GM04504 (cell line): ENCODE measurements at places on chromosomes 2 and 18.

DNA sequence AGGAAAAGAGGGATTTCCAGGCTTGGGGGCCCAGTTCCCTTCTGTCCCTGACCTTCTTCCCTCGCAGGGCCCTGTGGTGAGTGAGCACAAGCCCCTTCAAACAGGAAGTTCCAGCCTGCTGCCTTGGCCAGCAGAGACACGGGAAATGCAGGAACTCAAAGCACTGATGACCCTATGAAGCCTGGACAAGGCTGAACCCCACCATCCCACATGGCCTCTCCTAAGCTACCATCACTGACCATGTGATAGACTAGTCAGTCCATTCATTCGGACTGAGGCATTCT lies 196.4 kb downstream of the TNS1 start:
- DNase-seq = no peak

GRCh38 chr18:62741118-62741566 lies 25.8 kb downstream of the PHLPP1 start:
- DNase-seq = no peak

GRCh38 chr2:101403745-101404144 lies 16.4 kb upstream of the CREG2 start:
- no peak for DNase-seq

- no peak for DNase-seq
Observed at GRCh38 chr2:8121022-8121825, 560.6 kb upstream of the ID2 start.

DNA sequence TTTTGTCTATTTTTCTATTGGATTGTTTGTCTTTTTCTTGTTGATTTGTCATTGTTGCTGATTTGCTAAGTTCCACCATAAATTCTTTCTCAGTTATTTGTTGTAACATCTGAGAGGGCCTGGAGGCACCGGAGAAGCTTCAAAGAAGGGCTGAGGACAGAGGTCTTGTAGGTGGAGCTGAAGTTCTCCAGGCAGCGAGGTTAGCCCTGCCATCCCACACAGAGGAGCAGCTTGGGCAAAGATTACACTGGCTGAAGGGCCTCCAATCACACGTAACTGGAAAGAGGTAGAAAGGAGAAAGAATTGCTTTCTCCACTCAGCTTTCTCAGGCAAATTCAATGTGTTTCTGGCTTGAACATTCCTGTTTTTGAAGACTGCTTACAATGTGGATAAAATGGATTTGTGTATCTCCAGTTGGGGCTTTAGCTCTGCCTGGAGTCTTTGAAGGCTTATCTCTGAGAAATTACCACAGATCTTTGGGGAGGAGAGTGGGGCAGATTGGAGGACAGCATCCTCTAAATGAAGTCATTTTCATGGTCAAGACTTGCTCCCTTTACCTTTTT lies 21.1 kb upstream of the EMILIN2 start:
- no peak for DNase-seq

DNA sequence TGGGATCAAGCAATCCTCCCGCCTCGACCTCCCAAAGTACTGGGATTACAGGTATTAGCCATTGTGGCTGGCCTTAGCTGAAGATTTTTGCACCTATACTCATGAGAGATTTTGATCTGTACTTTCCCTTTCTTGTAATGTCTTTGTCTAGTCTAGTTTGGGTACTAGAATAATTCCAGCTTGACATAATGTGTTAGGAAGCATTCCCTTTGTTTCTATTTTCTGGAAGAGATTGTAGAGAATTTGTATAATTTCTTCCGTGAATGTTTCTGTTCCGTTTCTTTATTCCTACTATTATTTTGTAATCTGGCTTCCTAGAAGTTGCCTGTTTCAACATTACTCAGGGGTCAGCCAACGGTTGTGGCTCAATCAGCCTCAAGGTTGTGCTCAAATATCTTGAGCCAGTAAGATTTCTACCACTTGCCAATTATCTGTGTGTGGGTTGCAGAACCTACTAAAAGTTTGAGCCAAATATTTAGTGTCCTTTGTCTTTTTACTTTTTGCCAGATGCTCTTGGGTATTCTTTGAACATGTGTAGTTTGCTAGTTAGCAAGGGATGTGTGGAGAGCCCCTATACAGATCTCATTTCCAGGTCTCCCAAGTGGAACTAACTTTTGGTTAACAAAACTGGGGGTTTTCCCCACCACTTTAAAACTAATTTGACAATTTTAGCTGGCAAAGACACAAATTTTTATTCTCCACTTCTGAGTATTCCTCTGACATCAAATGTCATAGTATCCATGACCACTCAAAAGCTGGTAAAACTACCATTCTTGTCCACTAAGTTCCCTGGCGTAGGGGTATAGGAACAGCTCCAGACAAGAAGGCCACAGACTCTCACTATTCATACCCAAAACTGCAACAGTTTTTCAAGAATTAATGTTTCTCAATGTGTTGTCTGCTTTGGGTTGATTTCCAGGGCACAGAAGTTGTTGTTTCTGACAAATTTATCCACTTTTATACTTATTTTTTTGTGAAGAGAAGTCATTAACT lies 42.8 kb upstream of the BAZ2B start:
- DNase-seq = no peak

- peak; percentile 16 for DNase-seq
Observed at GRCh38 chr2:221005338-221005737, 566.8 kb downstream of the EPHA4 start.

DNA sequence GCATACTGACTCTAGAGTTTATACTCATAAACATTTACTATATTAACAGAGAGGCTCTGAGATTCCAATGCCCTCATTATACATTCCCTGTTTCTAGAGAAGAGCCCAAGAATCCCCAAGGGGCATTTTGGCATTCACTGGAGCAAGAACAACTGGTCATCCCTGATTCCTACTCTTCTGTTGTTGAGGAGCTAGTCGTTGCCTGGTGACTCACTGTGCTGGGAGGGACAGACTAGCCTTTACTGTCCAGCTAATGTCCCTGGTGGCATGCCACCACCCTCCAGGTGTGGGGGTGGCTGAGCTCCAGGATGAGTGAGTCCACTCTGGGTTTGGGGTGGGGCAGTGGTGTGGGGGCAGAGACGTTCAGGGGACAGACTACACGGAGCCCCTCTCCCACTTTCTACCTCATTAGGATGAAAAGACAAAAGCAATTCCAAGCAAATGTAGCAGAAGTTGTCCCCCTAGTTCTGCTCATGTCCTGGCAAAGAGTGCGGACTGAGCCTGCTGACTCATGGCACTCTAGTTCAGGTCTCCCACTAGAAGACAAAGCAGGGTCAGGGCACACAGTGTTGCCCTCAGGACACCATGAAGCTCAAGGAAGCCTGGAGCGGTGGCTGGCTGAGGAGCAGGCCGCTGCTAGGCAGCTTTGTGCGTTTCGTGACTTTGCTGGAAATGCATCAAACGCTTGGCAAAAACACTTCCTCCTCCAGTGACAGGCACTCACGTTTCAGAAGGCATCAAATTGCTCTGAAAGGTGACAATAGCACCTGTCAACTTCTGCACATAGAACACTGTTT lies 49.4 kb downstream of the RHOB start:
- peak; percentile 61 for DNase-seq

- no peak for DNase-seq
Observed at GRCh38 chr2:95669441-95669991, 77.7 kb downstream of the TRIM43 start.

- DNase-seq = no peak
Observed at GRCh38 chr2:226671141-226671676, 128.4 kb downstream of the IRS1 start.
